ENCODE measurements at places on chromosomes 2 and 18.

- no peak for DNase-seq
Observed at GRCh38 chr2:237532160-237532559, 34.2 kb upstream of the PRLH start.

DNA sequence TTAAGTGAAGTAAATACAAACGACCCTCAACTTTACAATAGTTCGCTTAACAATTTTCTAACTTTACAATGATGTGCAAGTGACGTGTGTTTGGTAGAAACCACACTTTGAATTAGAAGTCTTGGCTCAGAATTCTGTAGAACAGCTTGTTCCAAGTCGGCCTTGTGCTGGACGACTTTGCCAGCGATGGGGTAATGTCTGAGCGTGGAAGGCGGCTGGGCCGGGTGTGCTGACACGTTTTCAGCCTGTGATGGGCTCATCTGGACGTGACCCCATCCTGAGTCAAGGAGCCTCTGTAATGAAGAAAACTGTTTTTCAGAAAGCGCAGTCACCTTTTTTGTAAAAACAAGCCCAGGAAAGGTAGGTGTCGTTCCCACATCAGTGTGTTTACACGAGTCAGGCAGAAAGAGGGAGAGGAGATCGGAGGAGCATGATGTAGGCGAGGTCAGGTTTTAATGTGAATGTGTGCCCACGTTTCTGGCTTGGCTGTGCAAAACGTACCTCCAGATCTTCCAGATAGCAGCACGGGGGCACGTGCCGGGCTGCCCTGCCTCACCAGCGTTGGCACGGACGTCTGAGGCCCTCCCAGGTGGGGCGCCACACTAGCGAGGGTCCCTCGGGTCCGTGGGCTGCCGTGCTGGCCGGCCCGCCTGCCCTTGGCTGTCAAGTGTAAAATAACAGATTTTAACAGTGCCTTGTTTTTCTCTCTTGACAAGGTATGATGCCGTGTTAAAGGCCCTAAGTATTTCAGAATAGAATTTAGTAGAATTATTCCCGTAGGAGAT is 54.6 kb downstream of the CTDP1 start:
- no peak for DNase-seq

DNA sequence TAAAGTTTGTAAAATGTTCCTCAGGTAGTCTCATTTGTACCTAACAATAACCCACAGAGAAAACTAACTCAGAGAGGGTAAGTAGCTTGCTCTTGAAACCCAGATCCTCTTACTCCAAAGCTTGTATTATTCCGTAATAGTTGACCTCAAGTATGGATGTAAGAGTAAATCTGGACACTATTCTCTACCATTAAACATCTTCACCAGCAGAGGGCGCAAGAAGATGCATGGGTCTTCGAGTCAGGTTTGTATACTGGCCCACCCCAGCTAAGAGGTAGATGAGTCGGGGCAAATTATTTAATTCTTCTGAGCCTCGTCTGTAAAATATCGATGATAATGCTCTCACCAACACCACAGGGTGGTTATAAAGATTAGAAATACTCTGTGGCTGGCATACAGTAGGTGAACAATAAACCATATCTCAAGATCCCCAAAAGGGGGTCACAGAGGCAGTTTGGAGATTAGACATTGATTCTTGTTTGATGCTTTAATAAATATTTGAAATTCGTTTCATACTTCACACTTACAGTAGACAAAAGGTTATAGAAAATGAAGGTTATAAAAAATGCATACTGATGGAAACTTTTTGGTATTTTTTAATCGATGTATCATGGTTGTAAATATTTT is 3.5 kb upstream of the CABLES1 start:
- DNase-seq, result peak; percentile 19

GRCh38 chr2:200873560-200873959 is 9.1 kb upstream of the CLK1 start:
- DNase-seq, result no peak

- no peak for DNase-seq
Observed at GRCh38 chr2:238396663-238397062, 30.1 kb upstream of the ASB1 start.

GRCh38 chr18:67932271-67932670 is 415.8 kb upstream of the DSEL start:
- DNase-seq, result no peak

GRCh38 chr2:33512112-33512511 is 35.7 kb downstream of the RASGRP3 start:
- DNase-seq, result no peak

DNA sequence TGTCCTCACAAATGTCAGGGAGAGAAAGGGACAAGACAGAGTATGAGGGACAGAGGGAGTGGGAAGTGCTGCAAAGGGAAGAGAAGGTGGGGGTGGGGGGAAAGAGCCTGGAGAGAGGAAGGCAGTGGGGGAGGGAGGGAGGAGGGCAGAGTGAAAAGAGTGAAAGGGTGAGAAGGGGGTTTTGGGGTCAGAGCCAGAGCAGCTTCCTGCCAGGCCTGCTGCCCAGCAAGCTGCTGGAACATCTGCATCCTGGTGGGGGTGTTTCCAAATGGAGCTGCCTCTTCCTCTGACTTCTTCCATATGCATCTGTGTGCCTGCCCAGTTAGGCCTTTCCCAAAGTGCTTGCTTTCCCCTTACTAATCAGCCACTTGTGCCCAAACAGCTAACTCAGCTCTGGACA is 94.3 kb upstream of the CELF4 start:
- DNase-seq, result no peak
